ENCODE measurements at places on chromosomes 3 and 15.
A peak's percentile ranks its signal among the peaks of the same experiment; 100 is the strongest.

- no peak for DNase-seq
Observed at GRCh38 chr3:191256405-191256804, 57.4 kb downstream of the OSTN start.

DNA sequence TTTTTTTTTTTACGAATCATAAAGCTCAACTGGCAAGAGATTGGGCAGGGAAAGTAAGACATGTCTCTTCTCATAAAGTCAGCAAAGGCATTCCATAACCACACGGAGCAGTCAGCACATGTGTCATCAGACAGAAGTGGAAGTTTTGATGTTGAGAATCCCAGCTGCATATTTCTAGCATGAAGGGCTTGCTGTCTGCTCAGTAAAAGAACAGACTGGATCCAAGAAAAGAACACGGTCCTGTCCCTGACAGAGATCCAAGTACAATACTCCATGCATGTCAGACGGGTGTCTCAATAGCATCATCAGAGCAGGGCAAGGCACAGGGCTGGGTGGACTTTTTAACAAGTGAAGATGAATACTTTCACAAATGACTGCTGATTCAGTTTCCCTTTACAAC, 38.2 kb downstream of the ABI3BP start:
- no peak for DNase-seq

DNA sequence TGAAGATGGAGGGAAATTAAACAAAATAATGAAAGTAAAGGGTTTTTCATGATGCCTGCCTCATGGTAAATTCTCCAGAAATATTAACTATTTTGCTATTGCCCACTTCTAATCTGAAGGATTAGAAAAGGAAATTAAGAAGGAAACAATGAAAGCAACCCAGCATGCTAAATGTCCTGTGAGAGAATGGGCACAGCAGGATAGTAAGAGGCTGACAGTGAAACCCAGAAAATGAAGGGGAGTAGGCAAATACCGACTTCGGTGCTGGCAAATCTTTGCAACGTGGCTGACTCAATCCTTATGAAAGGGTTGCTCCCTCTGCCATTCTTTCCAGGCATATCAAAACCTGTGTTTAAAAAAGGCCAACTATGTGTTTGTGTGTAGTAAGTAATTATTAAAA, 147.5 kb upstream of the SYNPR start:
- no peak for DNase-seq

- DNase-seq = no peak
Observed at GRCh38 chr3:114873591-114873990, 273.5 kb downstream of the ZBTB20 start.

- no peak for DNase-seq
Observed at GRCh38 chr3:140088513-140088912, 153.5 kb downstream of the CLSTN2 start.

- no peak for DNase-seq
Observed at GRCh38 chr15:31399544-31400171, 73.0 kb downstream of the KLF13 start.

- DNase-seq = no peak
Observed at GRCh38 chr3:13844286-13844685, 35.6 kb downstream of the WNT7A start.

DNA sequence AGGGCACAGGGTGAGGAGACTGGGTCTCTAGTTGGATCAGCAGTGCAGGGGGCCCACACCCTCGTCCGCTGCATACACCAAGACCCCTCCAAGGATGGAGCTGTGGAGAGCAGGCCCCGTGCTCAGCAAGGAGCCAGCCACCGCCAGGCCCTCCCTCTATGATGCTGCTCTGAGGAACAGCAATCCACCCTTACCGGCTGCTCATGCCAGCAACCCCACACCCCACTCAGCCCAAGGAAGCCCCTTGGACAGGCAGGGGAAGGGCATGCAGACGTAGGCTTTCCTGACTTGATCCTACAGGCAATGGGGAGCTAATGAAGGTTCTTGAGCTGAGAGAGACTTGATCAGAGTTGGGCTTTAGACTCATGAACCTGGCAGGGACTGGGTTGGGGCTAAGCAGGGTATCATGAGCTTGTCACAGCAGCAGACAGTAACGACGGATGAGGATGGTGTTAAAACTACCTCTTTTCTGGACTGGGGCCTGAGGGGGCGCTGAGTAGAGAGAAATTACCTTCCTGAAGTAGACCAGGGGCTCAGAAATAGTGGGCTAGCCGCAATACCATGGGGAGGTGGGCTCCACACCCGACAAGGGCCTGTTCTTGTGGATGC, 50.5 kb upstream of the FGD5 start:
- DNase-seq = no peak

- no peak for DNase-seq
Observed at GRCh38 chr3:23068016-23068728, 135.0 kb upstream of the UBE2E2 start.

DNA sequence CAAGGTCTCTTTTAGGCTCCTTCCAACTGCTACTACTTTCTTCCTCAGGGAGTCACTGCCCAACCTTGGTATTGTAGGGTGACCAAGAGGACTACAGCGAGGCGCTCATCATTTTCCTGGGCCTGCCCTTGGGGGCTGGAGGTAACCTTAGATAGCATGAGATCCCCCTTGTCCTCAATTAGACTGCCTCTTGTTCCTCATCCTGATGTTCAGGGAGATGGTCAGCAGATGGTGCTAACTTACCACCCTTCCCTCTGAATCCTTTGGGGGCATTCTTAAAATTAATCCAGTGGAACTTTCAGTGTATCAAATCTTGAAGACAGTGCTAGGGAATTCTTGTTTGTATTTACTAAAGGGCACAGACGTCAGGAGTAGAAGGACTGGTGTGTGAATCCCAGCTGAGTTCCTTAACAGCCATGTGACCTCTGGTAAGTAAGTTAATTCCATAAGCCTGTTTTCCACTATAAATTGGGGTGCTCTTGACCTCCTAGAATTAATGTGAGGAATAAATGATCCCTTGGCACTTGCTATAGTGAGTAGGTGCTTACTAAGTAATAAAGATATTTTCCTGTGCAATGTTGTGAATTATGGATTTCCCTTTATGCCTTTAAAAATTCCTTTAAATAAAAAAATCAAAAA, 4.1 kb upstream of the CLPX start:
- peak; percentile 31 for DNase-seq

- DNase-seq = no peak
Observed at GRCh38 chr15:32119286-32119685, 89.0 kb downstream of the CHRNA7 start.

DNA sequence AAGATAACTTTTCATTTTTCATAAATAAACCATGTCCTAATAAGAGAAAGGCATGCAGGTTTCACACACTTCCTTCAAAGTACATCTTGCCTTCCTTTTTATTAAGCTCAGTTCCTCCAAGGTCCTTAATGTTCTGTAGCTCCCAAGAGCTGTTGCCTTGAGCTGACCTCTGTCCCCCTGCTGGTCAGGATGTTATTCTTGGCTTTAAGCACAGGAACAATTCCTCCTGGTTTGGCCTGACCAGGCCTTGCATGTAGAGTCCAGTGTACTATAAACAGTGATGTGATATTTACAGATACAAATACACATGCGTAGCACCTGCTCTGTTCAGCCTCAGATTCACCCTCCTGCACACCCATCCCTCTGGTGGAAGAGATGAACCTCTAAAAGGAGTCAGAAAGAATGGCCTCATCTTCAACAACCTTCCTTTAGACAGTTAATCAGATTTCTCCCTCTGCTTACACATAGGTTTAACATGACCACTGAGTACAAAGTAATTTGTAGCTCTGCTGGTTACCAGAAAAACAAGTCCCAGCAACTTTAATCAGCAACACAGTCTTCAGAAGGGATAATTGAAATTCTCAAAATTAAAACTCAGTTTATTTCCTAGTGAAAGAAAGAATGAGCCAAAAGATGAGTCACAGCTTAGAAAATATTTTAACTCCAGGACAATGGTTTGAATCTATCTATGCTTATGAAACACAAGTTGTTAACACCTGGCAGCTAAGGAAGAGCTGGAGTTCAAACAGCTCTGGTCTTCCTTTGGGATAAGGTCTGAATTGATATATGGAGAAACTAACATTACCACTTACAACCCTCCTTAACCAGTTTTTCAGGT, 46.5 kb downstream of the PTPN9 start:
- peak; percentile 35 for DNase-seq

- no peak for DNase-seq
Observed at GRCh38 chr3:156356537-156357363, 198.2 kb downstream of the SSR3 start.

DNA sequence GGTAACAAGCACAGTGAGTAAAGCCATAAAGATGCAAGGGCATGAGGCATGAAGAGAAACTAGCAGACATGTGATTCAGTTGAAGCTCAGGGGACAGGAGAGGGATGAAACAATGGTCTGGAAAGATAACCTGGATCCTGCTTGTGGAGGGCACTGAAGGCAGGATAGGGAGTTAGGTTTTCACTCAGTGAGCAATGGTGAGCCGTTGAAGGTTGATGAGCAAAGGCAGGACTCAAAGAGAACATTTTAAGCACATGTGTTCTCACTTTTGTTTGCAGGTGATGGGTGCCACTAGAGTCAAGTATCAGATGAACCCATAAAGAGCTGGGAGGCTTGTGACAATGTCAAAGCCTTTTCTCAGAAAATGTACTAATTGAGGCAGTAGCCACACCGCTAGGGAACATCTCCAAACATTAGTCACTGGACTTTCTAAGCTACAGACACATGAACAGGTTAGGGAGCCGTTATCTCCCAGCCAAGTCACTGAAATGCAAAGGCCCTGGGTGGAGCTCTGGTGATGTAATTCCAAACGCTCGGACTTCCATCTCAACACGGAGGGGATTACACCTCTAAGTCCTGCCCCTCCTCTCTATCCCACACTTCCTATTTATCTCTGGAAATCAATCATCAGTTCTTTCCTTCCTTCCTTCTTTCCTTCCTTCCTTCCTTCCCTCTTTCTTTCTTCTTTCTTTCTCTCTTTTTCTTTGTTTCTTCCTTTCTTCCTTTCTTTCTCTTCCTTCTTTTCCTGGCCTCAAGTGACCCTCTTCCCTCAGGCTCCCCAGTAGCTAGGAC, 22.7 kb downstream of the KLHL6 start:
- DNase-seq = no peak

GRCh38 chr15:81856001-81856633, 189.7 kb downstream of the MEX3B start:
- no peak for DNase-seq

DNA sequence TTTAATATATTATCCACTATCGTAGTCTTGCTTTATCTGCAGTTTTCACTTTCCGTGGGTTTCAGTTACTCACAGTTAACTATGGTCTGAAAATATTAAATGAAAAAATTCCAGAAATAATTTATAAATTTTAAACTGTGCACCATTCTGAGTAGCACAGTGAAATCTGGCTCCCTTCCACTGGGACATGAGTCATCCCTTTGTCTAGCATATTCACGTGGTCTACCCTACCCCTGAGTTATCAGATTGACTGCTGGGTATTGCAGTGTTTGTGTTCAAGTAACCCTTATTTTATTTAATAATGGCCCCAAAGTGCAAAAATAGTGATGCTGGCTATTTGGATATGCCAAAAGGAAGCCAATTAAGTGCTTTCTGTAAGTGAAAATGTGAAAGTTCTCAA, 539.5 kb upstream of the AGTR1 start:
- peak; percentile 63 for DNase-seq

GRCh38 chr3:181629711-181630110, 82.0 kb upstream of the SOX2 start:
- no peak for DNase-seq

DNA sequence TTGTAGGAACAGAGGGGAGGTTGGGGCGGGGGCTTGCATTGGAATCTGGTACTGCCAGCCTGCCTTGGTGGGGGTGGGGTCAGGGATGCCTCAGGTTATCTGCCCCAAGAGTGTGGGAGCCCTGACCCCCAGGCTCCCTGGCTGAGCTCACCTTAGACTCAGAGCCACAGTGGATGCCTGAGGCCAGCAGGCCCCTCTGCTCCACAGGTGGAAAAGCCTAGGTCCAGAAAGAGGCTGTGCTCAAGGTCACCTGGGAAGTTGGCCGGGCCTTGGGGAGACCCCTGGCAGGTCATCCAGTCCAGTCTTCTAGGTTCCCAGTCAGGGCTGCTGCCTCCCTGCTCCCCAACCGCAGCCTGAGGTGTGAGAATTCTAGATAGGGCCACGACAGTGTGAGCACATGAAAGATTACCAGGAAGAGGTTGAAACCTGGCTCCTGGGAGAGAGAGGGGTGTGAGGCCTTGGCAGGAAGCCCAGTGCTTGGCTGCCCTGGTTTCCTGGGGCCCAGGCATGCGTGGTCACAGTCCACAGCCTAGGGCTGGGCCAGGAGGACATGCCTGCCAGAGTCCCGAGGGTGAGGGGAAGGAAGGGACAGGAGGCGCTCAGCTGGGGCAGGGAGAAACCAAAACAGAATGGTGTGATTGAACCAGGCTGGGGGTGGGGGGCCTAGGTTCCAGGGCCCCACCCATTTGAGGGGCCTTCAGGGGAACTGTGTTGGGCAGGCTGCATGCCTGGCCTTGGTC, 4.9 kb downstream of the HDAC11 start:
- DNase-seq = peak; percentile 47

GRCh38 chr3:115961380-115961779, 338.1 kb downstream of the GAP43 start:
- DNase-seq = peak; percentile 19

- DNase-seq = no peak
Observed at GRCh38 chr3:148464246-148464645, 233.5 kb upstream of the AGTR1 start.

- DNase-seq = no peak
Observed at GRCh38 chr15:85164841-85165466, 183.3 kb downstream of the PDE8A start.

DNA sequence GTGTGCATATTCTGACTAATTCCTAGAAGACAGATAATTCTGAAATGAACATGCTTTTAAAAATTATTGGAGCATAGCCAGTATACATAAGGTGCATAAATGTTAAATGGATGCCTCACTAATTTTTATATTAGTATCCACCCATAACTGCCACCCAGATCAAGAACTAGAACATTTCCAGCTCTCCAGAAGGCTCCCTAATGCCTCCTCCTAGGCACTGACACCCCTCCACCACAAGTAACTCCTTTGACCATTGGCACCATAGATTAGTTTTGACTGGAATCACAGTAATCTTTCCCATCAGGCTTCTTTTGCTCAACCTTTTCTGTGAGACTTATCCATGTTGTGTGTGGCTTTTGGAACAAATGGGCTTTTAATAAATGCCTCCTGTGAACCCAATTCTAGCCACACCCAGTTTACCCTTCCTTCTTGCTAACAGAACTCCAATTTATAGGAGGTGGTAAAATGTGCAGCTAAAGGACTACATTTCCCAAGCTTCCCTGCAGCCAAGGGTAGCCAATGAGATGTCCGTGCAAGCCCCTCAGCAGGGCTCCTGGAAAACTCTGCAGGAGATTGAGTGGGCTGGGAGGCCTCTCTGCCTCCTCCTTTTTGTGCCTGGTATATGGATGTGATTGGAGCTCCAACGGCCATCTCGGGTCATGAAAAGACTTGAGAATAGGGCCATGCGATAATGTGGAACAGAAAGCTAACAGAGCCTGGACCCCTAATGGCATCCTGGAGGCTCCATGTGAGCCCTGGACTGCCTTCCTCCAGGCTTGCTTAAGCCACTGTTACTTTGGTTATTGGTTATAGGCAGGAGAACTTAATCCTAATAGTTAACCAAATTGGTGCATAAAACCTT, 322.6 kb upstream of the TLE3 start:
- no peak for DNase-seq

- DNase-seq = no peak
Observed at GRCh38 chr15:98937413-98938104, 70.0 kb downstream of the PGPEP1L start.
